Stimulated activated CD8-positive, alpha-beta memory T cell treated with anti-CD3 and anti-CD28 coated beads, Interleukin-4, amount 100 ng/mL, for 4 hours (primary cell): ENCODE measurements at places on chromosomes 13 and 19.

- no peak for DNase-seq
Observed at GRCh38 chr13:21967871-21968270, 297.0 kb downstream of the FGF9 start.

DNA sequence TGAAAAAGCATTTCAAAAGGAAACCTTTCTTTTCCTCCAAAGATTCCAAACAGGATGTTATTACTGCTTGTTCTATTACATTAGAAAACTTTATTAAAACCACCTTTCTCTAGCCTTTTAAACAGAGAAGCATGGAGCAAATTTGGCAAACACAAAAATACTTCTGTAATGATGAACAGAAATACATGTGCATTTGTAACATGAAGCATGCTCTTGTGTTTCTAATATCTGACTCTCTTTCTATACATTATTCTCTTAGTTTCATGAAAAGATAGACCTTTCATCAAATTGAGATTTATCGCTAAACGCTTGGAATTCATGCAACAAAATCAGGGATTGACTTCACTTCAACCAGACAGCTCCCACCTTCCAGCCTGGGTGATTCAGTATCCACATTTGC is 152.8 kb upstream of the IRS2 start:
- DNase-seq: no peak

DNA sequence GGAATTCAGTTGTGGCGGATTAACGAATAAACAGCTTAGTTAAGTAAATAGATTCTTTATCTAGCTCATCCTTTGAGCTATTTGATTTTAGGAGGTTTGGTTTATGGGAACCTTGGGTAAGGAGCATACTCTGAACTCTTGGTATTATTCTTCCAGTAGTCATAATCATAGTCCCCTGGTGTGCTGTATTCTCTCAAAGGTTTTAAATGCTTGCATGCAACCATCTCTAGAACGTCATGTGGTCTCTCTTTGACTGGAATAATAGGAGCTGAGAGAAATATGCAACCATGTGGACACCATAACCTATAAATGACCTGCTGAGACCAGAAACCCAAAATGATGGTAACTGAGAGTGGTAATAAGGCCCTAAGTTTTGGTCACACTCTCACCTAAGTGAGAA is 951.6 kb upstream of the MIR17HG start:
- DNase-seq: no peak

- no peak for DNase-seq
Observed at GRCh38 chr13:113452942-113453901, at the start of gene ADPRHL1. ADPRHL1 (minus strand) TSS chr13:113453488; CDS start chr13:113453437, 51 bp downstream.

- DNase-seq: no peak
Observed at GRCh38 chr13:50094615-50095293, 79.5 kb downstream of the KCNRG start.

DNA sequence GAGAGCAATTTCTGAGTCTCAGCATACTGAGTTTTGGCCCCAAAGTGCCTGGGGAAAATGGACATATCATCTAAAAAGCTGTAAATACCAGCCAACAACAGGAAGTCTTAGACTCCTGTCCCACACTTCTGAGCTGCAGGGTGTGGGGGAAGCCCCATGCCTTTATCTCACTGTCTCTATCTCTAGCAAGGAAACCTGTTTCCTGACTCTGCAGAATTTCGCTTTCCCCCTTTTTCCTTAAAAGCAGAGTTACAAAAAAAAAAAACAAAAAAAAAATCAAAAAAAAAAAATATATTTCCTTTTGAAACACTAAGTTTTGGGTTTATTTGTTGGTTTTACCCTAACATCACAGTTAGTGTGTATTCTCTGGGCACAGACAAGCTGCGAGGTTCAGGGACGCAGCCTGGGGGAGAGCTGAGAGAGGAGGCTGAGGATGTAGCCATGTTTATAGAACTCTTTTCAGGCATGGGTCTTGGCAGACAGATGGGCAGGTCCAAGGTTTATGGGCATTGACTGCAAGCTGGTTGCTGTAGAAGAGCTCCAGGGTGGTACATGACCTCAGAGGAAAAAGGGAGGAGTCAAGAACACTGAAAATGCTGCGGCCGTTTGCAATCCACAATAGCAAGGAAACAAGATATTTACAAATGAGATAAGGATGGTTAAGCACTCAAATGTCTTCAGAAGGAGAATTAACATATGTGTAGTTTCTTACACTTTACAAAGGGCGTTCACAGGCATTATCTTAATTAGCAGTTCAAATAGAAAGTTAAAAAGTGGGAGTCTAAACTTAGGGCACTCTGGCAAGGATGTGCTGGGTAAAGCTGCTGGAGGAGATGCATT is 4.9 kb downstream of the MBNL2 start:
- no peak for DNase-seq

DNA sequence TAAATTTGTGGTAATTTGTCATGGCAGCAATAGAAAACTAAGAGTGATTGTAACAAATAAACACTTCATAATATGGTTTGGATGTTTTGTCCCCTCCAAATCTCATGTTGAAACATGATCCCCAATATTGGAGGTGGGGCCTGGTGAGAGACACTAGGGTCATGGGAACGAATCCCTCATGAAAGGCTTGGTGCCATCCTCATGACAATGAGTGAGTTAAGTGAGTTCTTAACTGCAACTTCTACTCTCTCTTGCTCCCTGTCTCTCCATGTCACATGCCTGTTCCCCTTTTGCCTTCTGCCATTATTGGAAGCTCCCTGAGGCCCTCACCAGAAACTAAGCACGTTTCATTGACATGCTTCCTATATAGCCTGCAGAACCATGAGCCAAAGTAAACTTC is 1233.2 kb downstream of the OLFM4 start:
- no peak for DNase-seq

- no peak for DNase-seq
Observed at GRCh38 chr19:34577531-34578101, 96.1 kb downstream of the WTIP start.

GRCh38 chr19:52451241-52451640 is 2.1 kb upstream of the ZNF578 start:
- DNase-seq: no peak

DNA sequence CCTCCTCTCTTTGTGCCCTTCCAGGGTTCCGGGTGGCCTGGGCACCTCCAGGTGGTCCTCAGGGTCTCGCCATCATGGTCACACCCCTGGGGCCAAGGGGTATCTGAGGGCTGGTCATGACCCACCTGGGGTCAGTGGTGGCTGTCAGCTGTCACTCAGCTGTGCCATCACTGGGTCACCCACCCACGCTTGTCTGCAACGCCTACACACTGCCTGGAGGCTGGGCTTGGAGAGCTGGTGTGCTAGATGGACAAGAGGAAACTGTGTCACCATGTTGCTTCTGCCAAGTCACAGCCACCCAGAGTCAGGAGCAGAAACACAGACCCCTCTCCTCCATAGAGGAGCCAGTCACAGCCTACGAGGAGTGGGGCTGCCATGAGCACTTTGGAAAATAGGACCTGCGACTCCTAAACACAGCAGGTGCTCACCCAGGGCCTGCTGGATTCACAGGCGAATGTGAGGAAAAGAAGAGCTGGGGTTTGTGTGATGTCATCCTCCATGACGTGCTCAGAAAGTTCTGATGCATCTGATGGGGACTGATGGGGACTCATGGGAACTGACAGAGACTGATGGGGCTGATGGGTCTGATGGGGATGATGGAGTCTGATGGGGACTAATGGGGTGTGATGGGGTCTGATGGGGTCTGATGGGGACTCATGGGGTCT is 10.7 kb upstream of the GRTP1 start:
- no peak for DNase-seq

DNA sequence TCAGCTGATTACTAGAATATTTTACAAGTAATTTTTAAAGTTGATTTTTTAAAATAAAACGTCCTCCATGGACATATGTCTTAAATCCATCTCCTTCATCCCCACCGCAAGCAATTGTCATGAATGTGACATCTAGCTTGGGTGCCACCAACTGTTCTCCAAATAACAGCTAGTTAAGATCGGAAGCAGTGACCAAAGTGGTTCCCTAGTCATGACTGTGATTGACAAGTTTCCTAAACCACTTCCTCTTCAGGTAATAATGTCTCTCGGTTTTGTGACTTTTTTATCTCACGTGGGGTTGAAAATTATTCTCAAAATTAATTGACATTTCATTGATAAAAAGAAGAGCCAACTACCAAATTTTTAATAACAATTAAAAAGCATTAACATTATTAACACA is 135.3 kb upstream of the MIR17HG start:
- DNase-seq: no peak

GRCh38 chr13:77860507-77860981 is 58.1 kb downstream of the EDNRB start:
- no peak for DNase-seq

DNA sequence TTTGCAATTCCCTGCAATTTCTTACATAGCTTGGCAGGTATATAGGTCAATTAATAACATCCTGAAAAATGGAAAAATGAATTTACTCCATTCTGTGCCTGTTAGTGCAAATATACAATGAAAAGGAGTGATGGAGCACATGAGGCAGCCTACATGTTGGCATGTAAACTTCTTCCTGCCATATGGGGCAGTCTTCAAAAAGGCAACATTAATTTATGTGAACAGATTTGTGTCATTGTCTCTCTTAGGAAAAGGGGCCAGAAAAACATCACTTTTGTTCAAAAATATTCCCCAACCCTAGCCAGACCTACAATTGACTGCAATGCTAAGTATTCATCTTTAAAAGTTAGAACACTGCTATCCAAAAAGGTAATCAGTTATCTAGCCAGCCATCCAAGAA is 332.2 kb downstream of the TBC1D4 start:
- no peak for DNase-seq

GRCh38 chr19:34989298-34989697 is 10.8 kb upstream of the GRAMD1A start:
- DNase-seq: no peak

GRCh38 chr13:100790405-100790804 is 115.8 kb upstream of the TMTC4 start:
- DNase-seq: no peak

DNA sequence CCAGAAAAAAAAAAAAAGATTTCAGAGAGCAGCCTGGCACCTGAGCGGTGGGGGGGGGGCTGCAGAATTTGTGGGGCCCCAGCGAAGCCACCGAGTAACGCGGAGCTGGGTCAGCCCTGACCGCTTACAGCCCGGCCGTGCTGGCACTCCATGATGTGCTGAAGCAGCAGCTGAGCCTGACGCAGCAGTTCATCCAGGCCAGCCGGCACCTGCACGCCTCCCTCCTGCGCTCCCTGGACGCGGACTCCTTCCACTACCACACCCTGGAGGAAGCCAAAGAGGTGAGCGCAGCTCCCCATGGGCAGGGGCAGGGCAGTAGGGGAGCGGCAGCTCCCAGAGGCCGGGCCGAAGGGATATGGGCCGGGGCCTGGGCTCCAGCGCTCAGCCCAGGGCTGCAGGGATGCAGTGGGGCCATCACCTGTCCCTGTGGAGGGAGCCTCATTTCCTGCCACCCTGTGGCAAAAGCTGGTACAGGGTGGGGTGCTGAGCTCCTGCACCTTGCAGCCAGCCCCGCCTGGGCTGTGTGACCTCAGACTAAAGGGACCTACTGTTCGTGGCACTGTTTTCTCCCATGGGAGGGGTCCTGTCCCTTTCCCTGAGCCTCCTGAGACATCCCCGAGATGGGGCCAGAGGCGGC is 18.3 kb downstream of the C19orf44 start:
- DNase-seq: no peak

GRCh38 chr13:108944760-108945159 is 315.3 kb downstream of the MYO16 start:
- DNase-seq: no peak

DNA sequence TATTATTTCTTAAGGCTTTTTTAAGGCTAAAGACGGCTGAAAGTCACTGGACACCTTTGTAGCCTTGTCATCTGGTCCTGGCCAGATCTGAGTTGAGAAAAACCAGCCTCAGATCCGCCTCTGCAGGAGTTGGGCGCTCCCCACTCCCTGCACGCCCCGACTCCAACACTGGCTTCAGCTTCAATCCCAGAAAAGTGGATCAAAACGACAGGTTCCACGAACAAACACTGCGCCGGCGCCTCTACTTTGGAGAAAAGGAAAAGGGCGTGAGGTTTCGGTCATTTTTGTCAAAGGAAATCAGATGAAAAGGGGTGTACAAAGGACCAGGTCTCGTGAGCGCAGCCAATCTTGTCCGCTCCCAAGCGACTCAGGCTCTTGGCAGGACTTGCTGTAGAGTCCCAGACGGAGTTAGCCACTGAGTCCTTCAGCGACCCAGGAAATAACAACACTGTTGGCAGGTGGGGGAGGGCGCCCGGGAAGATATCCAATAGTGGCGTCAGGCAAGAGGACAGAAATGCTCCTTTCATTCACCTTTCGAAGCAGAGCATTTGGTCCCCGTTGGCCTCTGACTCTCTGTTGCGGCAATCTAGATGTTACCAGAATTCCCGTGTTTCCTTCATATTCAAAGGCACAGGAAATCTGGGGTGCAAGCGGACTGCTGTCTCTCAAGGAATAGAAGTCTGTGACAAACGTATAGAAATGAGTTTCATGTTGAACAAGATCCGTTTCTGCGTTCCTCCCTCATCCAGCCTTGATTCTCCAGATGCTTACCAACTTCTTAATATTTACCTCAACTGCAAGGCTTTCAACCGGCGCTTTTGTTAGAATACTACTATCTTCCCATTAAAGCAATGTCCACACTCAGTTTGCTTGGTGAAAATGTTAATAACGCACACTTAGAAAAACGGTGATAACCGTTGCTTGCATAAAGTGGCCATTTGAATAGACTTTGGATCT is 1.8 kb upstream of the CCNA1 start:
- DNase-seq: no peak

DNA sequence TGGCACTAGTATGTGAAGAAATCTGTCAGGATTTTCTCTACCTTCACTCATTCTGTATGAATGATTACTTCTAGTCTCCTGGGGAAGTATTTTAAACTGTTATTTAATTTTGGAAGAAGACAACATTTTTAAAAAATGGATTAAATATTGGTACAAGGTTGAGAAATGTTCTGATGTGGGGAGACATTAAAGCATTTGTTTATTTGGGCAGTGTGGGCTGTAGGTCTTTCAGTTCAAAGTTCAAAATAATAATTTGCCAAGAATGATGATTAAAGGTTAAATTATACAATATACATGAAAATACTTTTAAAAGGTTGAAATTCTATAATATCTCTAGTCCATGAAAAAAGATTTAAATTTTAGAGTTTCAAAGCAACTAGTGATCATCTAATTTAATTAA is 194.7 kb downstream of the NHLRC3 start:
- no peak for DNase-seq

GRCh38 chr13:51599444-51600176 is 15.3 kb downstream of the WDFY2 start:
- DNase-seq: no peak

- DNase-seq: no peak
Observed at GRCh38 chr13:55000844-55001243, 1972.2 kb downstream of the OLFM4 start.

- no peak for DNase-seq
Observed at GRCh38 chr13:87656306-87656705, 14.9 kb upstream of the SLITRK5 start.

DNA sequence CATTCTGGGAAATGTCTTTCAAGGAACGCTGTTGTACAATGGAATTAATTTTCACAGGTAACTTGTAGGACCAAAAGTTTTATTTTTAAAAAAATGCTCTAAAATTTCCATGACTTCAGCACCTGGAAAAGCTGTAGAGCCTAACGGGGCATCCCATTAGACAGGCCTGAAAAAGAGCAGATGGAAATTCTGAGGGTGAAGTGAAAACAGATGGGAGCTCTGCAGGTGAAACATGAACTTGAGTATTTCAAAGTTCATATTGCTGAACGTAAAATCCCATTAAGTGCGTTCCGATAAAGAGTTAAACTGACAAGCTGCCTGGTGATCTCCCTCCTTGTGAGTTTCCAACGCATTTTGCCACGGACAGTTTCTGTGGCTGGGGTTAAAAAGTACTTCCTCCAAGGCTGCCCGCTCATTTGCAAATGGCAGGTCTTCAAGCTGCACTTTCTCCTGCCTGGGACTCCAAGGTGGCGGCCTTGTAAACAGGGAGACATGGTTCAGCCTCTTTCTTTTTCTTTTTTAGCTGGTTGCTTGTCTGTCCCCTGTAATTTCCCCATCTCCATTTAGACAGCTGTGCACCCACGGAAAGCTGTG is 450.4 kb downstream of the FGF9 start:
- no peak for DNase-seq
